ENCODE measurements at places on chromosomes 7 and 10.

- no peak for DNase-seq
Observed at GRCh38 chr7:48242846-48243245, 71.6 kb downstream of the ABCA13 start.

DNA sequence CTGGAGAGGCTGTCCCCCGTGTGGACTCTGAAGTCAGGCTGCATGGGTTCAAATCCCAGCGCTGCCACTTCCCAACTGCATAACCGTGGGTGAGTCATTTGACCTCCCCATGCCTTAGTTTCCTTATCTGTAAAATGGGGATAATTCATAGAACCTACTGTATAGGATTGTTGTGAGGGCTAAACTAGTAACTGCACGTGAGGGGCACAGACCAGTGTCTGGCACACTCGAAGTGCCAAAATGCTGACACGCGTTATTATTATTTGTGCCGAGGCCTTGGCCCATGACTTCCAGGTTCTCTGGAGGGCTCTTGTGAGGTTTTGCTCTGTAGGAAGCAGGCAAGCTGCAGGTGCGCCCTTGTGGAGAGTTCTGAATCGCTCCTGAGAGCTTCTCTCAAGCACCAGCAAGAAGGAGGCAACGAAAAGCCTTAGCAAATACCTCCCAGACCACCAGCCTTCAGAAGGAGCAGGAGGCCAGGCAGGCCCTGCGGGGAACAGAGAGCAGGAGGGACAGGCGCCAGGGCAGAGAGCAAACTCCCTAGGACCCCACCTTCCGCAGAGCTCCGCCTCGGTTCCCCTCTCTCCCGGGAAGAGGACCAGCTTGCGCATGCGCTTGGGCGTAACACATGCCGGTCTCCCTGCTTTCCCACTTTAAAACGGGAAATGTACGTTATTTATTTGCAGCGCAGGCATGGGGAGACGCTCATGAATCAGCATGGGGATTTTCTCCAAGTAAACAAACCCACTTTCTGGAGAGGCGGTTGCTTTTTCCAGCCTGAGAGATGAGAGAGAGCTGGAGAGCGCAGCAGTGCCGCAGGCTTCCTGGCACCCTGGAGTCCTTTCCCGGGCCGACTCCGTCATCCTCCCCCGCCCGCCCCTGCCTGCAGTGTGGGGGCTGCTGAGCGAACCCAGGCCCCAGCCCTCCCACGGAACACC, 39.6 kb downstream of the SORCS3 start:
- DNase-seq, result no peak

GRCh38 chr10:90751107-90751997, 106.5 kb downstream of the HTR7 start:
- DNase-seq, result peak; percentile 7

DNA sequence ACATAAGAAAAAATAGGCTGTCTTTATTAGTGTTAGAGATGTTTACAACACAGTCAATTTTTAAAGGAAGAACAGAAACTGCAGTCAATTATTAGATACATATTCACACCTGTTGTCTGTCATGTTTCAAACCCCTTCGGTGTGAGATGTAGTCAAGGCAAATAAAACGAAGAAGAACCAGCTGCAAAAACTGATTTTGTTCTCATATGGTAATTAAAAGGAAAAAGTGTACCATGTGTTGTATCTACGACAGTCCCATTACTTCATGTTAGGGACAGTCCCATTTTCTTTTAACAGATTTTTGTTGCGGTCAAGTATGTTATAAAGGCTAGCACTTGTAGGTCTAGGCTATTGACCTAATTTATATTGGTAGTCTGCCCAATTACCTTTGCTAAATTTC, 149.4 kb downstream of the LRRN3 start:
- no peak for DNase-seq

GRCh38 chr10:77027576-77027975, 610.0 kb downstream of the KCNMA1 start:
- DNase-seq, result no peak

DNA sequence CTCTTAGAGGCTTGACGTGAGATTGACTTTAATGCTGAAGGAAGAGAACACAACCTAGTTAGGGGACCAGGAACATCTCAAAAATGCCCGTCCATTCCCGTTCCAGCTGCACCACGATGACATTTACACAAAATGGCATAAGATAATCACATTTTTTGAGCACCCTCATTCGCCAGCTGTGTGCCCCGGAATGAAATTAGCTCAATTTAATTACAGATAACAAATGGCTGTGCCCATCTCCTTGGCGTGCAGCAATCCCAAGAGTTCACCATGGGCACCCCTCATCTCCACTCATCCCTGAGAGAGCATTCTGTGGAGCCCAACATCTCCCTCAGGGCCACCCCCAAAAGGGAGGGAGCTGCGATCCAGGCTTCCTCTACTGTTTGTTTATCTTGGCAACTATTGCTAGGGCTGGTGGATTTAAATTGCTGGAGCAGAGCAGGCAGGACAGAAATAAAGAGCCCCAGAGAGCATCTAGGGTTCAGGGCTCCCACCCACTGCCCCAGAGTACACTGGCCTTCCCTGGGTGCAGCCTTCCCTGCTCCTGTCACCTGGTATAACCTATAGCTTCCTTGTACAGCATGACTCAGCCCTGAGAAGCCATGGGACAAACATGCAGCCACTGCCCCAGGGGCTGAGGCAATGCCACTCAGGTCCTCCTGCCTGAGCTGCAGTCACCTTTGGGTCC, 263.5 kb downstream of the ZEB1 start:
- DNase-seq, result no peak

All from effector memory CD8-positive, alpha-beta T cell (primary cell).